ENCODE measurements at places on chromosomes 13 and 19.
A peak's percentile ranks its signal among the peaks of the same experiment; 100 is the strongest.

- DNase-seq = no peak
Measured at GRCh38 chr13:31038834-31039552, 106.5 kb downstream of the TEX26 start.

- no peak for DNase-seq
Measured at GRCh38 chr13:110237875-110238817, 68.8 kb downstream of the COL4A1 start.

- no peak for DNase-seq
Measured at GRCh38 chr13:73547239-73547638, 488.4 kb downstream of the KLF5 start.

GRCh38 chr19:40257096-40257517, 28.0 kb downstream of the AKT2 start:
- no peak for DNase-seq

DNA sequence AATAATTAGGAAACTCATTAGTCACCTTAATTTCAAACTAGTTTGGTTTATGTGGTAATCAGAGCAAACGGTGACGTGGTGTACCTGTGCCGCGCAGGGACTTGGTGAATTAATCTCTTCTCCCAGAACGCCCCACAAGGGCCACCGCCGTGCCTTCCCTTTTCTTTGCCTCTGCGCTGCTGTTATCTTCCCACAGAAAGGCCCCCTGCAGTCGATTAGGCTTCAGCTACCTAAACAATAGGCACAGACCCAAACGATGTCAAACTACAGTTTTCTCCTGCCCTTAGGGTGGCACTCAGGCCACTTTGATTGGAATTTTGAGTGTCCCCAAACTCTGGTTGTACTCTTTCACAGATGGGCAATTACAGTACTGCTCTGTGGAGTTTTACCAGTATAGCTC, 115.5 kb downstream of the GGACT start:
- no peak for DNase-seq

DNA sequence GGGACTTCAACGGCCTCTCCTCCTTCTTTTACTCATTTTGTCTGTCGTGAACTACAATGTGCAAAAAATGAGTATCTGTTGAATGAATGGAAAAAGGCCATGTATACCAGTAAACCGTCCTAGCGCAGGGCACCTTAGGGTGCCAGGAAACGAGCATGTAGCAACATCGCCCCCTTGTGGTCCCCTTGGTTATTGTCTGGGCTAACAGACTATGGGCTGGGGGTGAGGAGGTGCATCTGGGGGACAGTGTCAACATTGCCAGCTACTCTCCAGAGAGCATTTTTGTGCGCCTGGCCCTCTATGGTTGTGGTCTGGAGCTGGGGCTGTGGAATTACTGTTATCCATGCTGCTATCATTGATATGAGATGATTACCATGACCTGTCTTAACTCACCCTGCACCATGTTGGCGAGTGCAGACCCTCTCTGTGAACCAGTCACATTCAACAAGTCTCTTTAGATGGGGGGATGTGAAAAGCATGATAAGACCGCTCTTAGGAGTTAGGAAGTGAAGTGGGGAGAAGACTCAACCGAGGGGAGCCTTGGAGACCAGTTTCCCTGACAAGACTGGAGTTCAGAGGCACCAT, 22.8 kb upstream of the SIGLEC11 start:
- DNase-seq = peak; percentile 88

- no peak for DNase-seq
Measured at GRCh38 chr19:56245121-56245740, 27.3 kb upstream of the EDDM13 start.

DNA sequence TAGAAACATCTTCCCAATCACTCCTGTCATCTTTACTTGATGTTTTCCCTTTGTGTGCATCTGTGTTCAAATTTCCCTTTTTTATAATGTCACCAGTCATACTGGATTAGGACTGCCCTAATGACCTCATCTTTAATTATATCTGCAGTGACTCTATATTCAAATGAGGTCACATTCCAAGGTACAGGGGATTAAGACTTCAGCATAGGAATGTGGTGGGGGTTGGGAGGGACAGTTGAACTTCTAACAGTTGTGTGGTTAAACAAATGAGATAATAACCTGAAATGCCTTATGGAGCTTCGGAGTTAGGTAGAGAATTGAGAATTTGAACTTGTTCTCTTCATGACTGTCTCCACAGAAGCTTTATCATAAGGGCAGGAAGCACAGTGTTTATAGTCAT, 23.0 kb downstream of the PAN3 start:
- no peak for DNase-seq

DNA sequence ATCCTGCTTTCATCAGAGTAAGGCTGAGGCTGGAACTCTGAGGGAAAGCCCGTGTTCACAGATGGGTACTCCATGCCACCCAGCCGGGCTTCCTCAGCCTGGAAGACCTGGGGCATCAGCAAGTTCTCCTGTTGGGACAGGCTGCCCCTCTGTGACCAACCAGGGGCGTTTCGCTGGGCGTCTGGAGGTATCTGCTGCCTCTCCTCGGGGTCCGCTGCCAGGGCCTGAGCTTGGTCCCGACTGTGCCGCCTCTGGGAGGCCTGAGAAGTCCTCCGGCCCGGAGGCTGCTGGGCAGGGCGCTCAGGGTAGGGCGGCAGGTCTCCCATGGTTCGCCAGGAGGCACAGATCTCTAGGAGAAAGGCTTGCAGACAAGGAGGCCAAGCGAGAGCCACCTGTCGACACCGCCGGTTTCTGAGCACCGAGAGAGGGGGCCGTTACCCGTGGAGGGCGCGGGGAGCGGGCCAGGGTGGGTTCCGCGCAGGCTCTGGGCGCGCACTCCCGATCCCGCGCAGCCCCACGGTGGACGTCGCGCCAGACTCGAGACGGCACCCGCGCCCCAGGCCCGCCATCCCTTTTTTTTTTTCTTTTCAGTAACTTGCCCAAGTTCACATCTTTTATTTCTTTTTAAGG, at the start of gene RSPH6A:
Gene RSPH6A (minus strand): TSS at position 458 of the 630 bp plus-strand sequence. CDS start 132 bp downstream, at position 326.
- DNase-seq = peak; percentile 76

- no peak for DNase-seq
Measured at GRCh38 chr19:38277549-38277948, 13.2 kb downstream of the SPINT2 start.

DNA sequence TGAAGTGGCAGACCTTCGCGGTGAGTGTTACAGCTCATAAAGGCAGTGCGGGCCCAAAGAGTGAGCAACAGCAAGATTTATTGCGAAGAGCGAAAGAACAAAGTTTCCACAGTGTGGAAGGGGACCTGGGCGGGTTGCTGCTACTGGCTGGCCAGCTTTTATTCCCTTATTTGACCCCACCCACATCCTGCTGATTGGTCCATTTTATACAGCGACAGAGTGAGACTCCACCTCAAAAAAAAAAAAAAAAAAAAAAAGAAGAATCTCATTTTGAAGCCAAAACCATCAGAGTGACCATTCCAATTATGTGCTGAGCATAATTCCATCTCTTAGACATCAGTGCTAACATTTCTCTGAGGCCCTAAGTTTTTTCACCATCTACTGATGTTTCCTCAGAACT, 1.9 kb upstream of the ZNF552 start:
- no peak for DNase-seq

- DNase-seq = no peak
Measured at GRCh38 chr19:1591421-1592023, 1.1 kb downstream of the MBD3 start.

GRCh38 chr13:105168295-105168694, 1367.2 kb downstream of the EFNB2 start:
- no peak for DNase-seq

GRCh38 chr13:67351909-67352308, 121.8 kb upstream of the PCDH9 start:
- DNase-seq = no peak

GRCh38 chr13:79803989-79804388, 323.0 kb downstream of the NDFIP2 start:
- DNase-seq = no peak

- no peak for DNase-seq
Measured at GRCh38 chr13:28579322-28579721, 79.6 kb upstream of the POMP start.

GRCh38 chr19:46620716-46621115, 4.2 kb downstream of the PTGIR start:
- no peak for DNase-seq

DNA sequence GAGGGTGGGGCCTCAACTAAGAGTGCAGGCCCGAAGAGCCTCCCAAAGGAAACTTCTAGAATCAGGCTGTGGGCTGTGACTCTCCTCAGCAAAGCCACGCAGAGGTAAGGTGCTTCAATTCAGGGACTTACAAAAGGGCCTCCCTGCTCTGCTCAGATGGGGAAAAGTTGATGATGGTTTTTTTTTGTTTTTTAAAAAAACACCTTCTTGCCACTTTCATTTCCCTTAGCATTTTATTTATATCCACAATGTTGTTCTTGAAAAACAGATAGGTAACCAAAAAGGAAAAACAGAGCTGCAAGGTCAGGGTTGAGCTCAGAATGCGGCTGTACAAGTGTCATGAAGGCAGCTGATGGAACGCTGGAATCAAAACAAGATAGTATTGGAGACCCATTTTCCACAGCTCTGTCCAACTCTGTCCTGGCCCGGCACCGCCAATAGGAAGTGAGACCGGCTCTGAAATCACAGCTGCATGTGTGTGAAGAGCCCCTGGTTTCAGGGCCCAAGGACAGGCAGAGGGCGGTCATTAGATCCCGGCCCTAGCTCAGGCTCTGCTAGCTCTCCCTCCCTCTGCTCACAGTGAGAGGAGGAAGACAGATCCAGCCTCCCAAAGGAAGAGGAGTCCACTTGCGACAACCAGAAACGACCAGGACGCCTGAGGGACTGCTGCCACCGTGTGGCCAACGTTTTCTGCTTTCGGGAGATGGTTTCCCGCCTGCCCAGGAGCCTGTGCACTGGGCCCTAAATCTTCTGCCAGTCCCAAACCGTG, 58.3 kb downstream of the KLF2 start:
- DNase-seq = peak; percentile 61

GRCh38 chr13:36310417-36311108, 12.9 kb upstream of the CCDC169 start:
- DNase-seq = no peak

GRCh38 chr13:69600811-69601210, 506.8 kb upstream of the ATXN8OS start:
- no peak for DNase-seq

DNA sequence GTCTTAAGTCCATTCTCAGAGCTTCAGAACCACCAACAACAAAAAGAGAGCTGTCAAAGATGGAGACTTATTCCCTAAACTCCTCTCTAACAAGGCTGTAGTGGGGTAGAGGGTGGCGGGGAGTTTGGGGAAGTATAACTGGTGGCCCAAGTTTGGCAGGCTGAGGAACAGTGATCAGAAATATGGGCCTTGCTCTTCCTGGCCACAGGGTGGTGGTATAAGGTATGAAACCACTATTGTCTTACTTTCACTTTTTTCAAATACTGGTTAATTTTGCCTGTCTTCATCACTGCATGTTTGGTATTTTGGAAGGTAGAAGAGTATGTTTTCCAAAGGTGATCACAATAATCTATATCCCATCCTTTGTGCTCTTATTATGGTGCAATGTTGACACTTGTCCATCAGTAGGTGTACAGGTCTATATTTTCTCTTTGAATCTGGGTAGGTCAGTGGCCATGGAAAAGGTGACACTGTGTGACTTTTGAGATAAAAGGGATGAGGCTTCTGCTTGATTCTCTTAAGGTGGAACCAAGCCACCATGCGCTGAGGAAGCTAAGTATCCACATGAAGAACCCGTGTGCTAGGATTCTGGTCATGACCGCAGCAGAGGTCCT, 23.2 kb upstream of the GPC5 start:
- no peak for DNase-seq

GRCh38 chr13:103757361-103757760, 691.1 kb upstream of the SLC10A2 start:
- DNase-seq = no peak

- DNase-seq = no peak
Measured at GRCh38 chr19:1104311-1105007, 665 bp downstream of the GPX4 start.

DNA sequence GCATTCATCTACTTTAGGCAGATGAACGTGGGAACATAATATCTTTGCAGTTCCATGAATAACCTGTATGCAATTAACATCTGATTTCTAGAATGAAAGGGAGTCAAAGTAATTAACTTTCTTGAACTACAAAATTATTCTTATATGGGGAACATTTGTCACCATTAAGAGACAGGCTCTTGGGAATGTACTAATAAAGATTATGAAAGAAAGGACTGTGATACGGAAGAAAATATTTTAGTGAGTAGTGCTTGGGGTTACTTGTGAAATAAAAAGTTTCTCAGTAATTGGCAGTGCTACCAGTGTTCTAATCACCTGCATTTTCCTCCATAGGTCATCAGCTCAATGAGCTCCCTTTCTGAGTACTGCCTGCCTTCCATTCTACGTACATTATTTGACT, 85.4 kb downstream of the FRY start:
- DNase-seq = no peak

DNA sequence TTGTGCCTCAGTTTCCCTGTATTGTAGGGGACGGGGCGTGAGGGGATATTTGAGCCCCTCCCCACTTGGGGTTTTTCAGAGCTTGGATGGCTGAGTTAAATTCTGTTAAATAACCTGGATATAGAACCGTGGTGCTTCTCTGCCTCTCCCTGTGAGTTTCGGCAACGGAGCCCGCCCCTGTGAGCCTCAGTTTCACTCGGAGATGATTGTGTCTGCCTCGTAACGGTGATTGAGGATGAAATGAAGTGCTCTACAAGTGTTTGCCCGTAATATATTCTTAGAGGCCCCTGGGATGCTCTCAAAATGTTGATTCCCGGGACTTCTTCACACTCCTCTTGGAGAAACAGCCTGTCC, 509 bp downstream of the KXD1 start:
- no peak for DNase-seq

DNA sequence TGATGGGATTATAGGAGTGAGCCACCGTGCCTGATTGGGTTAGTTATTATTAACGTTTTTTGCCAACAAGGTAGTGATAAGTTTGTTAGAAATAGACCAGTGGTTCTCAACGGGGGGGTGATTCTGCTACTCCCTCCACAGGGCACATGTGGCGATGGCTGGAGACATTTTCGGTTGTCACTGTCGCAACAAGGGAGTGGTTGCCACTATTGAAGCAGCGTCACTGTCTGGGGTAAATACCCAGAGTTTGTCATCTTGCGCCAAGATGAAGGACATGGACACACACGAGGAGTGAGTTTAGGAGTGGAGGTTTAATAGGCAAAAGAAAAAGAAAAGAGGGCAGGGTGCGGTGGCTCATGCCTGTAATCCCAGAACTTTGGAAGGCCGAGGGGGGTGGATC, 18.9 kb downstream of the ADGRE3 start:
- no peak for DNase-seq
